Esophagus squamous epithelium (tissue), 5 donors: ENCODE measurements at places on chromosomes 5 and 9.

- peak overlapping the region; percentile 34 for H3K27ac ChIP-seq
- no peak overlapping the region for H3K4me3 ChIP-seq
- no peaks in the 10 kb centered on the region for H3K27me3 ChIP-seq
- DNase-seq: no peak
- H3K36me3 ChIP-seq: no peaks in the 10 kb centered on the region
These were observed 239.5 kb upstream of the SLC24A2 start for GRCh38 chr9:20028192-20028848.

DNA sequence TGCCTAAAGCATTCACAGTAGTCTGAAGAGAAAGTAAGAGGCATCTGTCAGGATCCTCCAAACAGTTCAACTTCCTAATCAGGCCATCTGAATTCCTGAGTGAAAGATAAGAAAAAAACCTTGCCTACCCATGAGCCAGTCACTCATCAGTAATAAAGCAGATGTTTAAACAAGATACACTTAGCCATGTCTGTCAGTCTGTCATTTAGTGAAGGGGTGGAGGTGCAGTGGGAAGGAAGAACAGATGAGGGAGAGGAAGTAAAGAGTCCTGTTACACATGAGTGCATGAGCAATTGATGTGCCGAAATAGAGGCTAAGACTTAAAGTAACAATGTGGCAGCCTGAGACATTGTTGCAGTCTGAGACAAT, 29.9 kb upstream of the DMRTA1 start:
- no peak overlapping the region for H3K4me3 ChIP-seq
- no peaks in the 10 kb centered on the region for H3K36me3 ChIP-seq
- H3K27ac ChIP-seq: no peak overlapping the region
- H3K27me3 ChIP-seq: no peaks in the 10 kb centered on the region
- no peaks in the 10 kb centered on the region for H3K4me1 ChIP-seq

- no peak overlapping the region for H3K4me3 ChIP-seq
- no peak for DNase-seq
- no peaks in the 10 kb centered on the region for H3K36me3 ChIP-seq
- no peaks in the 10 kb centered on the region for H3K27me3 ChIP-seq
- H3K4me1 ChIP-seq: no peaks in the 10 kb centered on the region
- no peak overlapping the region for H3K27ac ChIP-seq
These were observed 160.9 kb upstream of the NR3C1 start for GRCh38 chr5:143564417-143564816.

DNA sequence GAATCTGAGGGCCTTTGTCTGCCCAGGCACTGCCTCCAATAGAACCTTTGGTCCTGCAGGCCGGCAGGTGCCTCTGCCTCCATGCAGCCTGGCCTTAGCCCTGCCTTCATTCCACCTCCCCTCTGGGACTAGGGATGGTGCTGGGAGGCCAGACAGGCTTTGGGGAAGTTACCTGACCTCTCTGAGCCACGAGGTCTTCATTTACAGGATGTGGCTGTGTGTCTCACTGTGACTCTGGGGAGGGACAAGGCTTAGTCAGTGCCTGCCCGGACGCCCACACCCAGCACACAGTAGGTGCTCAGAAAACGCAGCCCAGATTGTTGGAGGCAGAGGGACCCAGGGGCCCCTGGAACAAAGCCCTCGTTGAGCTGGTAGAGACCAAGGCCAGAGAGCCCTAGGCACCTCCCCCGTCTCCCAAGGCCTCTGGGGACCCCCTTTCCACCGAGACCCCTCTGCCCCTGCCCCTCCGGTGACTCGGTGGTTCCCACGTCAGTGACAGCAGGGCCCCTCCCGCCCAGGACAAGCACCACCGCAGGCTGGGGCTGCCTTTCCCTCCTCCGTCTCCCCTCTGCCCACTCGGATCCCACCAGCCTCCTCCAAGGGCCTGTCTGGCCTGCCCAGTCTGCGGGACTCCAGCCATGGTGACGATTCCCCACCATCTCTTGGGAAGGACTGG, 46.9 kb upstream of the EGFL7 start:
- no peak for DNase-seq
- H3K27ac ChIP-seq: no peak overlapping the region
- H3K4me3 ChIP-seq: no peak overlapping the region
